ENCODE measurements at places on chromosomes 4 and X. TPM values are rescaled to one million over a fixed set of nuclear protein-coding genes. Genes with fewer than 3 reads are reported as not detected.

CPZ gene
- total RNA-seq = 1.6 TPM

GRCh38 chrX:117511379-117511778 lies 605.2 kb downstream of the KLHL13 start:
- DNase-seq = no peak

DNA sequence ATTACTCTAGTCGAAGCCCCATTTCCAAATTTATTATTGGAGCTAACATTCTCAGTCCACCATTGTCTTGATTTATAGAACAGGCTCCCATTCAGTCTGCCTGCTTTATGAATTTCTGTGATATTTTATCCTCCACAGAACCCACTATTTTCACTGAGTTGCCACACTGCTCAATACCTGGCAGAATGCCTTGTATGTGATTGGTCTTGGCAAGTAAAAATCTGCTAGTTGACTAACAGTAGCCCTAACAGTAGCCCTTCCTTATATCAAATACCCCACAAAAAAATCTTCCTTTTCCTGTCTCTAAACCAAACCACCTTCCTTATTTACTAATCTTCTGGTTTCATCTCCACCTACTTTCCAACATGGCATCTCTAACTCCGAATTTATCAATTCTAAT lies 82.6 kb downstream of the CHM start:
- no peak for DNase-seq

GRCh38 chr4:23884741-23885140 lies 5.1 kb downstream of the PPARGC1A start:
- DNase-seq = no peak

DNA sequence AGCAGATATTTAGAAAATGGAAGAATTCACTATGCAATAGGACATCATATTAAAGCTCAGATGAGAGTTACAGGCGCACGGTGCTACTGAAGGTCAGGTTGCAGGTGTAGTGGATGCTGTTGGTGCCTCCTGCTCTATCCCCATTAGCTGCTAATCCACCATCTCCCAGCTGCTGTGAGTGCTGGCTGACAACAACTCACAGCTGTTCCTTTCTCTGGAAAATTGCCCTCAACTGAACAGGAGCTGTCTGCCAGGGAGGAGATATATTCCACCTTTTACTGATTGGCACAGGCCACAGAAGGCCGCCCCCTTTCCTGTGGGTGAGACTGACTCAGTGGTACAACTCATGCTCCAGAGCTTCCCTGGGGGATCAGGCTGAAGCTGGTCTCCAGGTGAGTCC lies 48.7 kb downstream of the UCHL1 start:
- DNase-seq = no peak
